ENCODE measurements at places on chromosomes 12 and 14.

GRCh38 chr14:20434701-20435581, 1.0 kb downstream of the KLHL33 start:
- peak; percentile 45 for DNase-seq

GRCh38 chr14:35385042-35385839, 19.3 kb downstream of the NFKBIA start:
- DNase-seq = peak; percentile 88

DNA sequence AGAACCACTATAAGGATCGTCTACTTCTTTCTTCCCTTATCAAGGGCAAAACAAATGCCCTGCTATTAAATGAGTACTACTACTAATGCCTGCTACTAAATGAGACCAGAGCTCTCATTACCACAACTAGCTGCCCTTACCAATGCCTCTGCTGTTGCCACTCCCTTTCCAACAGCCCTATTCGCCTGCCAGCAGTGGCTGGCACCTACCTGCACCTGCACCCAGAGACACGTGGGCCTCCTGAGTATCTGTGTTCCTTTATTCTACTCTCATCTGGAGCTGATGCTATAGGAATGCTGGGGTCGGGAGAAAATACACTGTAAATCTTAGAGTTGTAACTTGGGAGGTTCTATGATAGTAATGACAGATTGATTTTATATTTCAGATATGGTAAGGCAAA, 174.7 kb downstream of the SLC2A13 start:
- no peak for DNase-seq

GRCh38 chr14:102362084-102362483, 606 bp downstream of the CINP start:
- peak; percentile 38 for DNase-seq

- DNase-seq = no peak
Measured at GRCh38 chr14:100334904-100335303, 11.8 kb downstream of the SLC25A47 start.

DNA sequence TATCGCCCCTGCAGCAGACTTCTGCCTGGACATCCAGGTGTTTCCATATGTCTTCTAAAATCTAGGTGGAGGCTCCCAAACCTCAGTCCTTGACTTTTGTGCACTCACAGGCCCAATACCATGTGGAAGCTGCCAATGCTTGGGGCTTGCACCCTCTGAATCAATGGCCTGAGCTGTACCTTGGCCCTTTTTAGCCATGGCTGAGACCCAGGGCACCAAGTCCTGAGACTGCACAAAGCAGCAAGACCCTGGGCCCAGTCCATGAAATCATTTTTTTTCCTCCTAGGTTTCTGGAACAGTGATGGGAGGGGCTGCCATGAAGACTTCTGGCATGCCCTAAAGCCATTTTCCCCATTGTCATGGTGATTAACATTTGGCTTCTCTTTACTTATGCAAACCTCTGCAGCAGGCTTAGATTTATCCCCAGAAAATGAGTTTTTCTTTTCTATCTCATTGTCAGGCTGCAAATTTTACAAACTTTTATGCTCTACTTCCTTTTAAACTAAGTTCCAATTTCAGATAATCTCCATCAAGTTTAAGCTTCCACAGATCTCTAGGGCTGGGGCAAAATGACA, 1445.8 kb upstream of the FLRT2 start:
- no peak for DNase-seq

- DNase-seq = no peak
Measured at GRCh38 chr14:68527329-68527851, 265.5 kb downstream of the ZFP36L1 start.

DNA sequence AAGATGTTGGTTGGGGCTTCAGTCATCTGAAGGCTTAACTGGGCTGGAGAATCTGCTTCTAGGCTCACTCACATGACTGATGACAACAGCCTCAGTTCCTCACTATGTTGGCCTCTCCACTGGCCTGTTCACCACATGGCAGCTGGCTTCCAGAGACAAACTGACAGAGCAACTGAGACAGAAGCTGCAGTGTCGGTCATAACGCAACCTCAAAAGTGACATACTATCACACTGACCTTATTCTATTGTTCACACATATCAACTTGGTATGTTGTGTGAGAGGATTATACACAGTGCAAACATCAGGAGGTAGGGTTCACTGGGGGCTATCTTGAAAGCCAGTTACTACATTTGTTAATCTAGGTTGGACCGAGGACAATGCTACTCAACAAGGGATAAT, 92.9 kb downstream of the PAWR start:
- no peak for DNase-seq

DNA sequence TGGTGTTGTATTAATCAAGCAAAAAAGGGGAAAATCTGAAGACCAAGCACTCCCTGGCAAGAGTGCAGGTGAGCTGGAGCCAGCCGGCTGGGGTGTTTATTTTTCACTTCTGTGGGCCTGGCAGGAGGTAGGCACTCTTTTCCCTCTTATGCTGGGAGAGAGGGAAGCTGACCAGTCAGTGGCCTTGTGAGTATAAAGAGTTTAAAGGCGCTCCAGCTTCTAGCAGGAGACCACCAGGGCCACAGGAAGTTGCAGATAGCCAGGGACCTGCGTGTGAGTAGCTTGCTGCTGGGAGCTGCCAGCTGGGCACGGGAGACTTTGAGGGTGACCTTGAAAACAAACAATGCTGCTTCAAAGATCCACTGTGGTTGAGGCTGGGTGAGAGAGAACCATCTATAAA, 217.4 kb upstream of the PWP1 start:
- DNase-seq = no peak
